ENCODE measurements at places on chromosomes 2 and 18.

GRCh38 chr2:64551851-64552250, 27.7 kb downstream of the AFTPH start:
- DNase-seq = no peak

DNA sequence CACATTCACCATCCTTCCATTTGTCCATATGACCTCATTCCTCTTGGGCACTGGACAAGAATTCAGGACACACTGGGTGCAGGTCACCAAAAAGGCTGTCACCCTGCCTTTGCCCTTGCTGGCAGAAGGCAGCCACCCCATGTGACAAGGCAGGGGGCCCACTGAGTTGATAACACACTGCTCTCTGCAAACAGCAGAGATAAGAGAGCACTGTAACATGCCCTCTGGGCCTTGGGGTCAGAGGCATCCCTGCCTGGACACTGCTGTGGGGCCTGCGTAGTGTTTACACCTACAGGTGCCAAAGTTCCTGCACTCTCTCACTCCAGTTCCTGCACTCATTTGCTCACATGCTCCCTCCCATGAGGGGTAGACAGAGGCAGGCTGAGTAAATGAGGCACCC, 344.7 kb upstream of the TCF4 start:
- DNase-seq = no peak

DNA sequence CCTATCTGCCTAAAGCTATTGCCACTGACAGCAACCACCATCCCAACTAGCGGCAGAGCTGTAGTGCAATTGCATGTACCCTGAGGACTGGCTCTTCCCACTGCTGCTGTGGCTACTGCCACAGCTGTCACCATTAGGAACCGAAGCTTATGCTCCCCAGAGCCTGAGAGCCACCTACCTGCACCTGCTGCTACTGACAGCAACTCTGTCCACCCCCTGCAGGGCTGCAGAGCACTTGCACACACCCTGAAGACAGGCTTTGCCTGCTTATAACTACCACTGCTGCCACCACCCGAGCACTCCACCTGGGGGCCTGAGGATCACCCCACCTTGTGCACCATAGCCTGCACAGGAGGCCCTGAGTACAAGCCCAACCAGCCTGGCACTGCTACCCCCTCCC, 217.6 kb upstream of the FOSL2 start:
- no peak for DNase-seq

- DNase-seq = no peak
Measured at GRCh38 chr2:215691346-215691745, 255.5 kb upstream of the FN1 start.

DNA sequence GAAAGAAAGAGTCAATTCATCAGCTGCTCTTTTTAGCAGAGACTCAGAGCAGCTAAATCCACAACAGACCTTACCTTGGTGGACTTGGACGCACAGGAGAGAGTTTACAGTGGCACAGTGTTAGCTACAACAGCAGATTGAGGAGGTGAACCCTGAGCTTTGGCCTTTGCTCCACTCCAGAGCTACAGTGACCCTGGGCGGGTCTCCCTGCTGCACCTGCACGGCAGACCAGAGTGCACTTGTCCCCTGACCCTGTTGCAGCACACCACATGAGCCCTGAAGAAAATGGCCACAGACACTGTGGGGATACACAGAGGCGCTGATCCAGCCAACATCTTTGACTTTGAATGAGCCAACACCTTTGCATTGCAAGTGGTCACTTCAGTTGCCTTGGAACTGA, 11.0 kb downstream of the SLC19A3 start:
- no peak for DNase-seq

- no peak for DNase-seq
Measured at GRCh38 chr2:68319398-68320117, at the start of gene CNRIP1. Gene CNRIP1 (minus strand): TSS chr2:68319949. CDS start chr2:68319400, 549 bp downstream.

- DNase-seq = no peak
Measured at GRCh38 chr2:10775021-10775780, 37.4 kb downstream of the PDIA6 start.

- DNase-seq = no peak
Measured at GRCh38 chr2:216626168-216626874, 6.9 kb upstream of the IGFBP2 start.

DNA sequence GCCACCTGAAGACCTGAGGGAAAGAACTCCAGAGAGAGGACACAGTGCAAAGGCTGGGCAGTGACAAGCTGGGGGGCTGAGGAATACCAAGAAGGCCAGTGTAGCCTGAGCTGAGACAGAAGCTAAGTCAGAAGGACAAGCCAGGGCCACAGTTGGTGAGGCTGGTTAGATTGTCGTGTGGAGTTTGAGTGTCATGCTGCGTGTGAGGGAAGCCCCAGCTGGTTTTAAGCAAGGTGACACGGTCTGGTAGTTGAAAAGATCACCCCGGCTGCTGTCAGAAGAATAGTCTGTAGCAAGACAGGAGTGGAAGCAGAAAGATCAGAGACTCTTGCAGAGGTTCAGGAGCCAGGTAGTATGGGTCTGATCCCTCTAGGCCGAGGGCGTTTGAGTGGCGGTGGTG, 50.6 kb upstream of the RMDN2 start:
- DNase-seq = no peak

DNA sequence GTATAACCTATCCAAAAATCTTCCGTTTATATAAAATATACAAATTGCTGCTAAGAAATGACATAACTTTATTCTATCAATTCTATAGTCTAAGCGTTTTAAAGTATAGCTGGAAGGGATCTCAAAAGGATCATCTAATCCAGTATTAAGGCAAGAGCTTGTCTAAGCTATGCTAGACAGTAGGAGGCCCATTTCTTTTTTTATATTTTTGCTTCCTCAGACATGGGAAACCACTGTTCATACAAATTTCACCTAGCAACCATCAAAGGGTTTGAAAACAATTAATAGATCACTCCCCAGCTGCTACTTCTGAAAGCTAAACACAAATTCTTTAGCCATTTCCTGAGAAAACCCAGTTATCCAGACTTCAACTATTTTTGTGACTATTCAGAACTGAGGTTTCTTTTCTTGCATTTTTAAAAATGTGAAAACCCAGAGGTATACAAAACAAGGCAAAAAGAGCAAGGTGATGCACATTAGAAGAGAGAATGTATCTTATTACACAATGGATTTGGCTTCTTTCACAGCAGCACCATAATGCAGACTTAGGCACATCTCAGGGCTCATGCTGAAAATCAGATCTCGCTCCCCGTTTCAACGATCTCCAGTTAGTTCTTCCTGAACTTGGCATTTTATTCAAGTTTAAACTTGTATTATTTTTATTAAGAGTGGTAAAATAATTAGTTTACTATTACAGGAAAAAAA, 274.4 kb downstream of the LRP1B start:
- DNase-seq = no peak

DNA sequence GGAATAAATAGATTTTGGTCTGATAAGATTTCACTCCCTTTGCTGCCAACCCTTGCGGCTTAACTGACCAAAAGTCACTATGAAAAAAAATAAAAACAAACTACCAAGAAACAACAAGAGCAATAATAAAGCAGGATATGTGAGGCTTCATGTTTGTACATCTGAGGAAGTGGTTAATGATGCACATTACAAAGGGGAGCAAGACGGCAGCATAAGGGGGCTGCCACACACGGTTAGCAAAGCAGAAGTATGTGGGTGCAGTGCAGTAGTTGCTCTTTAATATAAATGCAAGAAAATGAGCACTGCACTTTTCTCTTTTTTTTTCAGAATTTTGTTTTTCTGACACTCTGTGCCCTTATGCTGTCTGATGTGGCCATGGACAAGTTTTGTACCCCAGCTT, 377.1 kb upstream of the CNTNAP5 start:
- DNase-seq = no peak

- no peak for DNase-seq
Measured at GRCh38 chr18:9148203-9148552, 11.6 kb downstream of the ANKRD12 start.

Measured in central memory CD8-positive, alpha-beta T cell (primary cell).